Activated naive CD8-positive, alpha-beta T cell treated with anti-CD3 and anti-CD28 coated beads, Interleukin-2, amount 50 U/mL, for 24 hours (primary cell): ENCODE measurements at places on chromosomes 5 and 9.

- peak; percentile 74 for DNase-seq
Measured at GRCh38 chr9:93450945-93451815, at the start of gene FAM120A. Gene FAM120A, plus strand, starts transcription at chr9:93451685. Its CDS starts 231 bp downstream, at chr9:93451916.

DNA sequence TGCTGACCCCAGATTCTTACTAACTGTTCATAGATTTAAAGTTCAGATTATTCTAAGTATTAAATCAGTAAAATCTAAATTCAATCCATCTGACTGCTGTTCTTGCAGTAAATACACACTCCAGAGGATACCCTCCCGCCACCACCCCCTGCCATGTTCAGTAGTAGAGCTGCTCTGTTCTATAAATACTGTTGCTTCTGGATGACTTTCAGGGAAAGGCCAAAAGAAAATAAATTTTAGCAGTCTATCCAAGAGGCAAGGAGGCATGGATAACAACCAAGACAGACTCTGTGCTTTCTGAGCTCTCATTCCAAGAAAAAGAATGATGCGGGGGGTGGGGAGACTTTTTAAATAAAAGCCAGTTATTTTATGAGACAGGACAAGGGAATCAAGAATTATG lies 115.1 kb downstream of the ADAMTS6 start:
- DNase-seq: no peak

DNA sequence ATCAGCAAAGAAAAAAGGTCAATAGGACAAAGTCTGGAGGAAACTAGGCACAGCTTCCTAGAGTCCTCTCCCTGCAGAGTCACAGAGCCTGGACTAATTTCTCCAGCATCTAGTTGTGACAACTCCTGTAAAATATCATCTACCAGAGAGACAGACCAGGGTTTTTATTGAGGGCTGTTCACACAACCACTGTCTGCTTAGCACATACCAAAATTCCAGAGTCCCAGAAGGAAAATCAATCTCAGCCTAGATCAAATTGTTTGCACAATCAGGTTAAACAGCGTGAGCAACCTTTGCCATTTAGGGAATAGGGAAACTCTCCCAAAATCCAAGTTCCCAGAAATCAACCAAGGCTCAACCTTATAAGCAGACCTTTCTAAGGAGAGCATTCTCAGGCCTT lies 190.3 kb downstream of the SYK start:
- DNase-seq: no peak

- DNase-seq: no peak
Measured at GRCh38 chr9:128208386-128208785, 5.2 kb downstream of the DNM1 start.
